ENCODE measurements at places on chromosomes 4 and X.

GRCh38 chr4:76214177-76214675, 602 bp upstream of the SCARB2 start:
- no peak for DNase-seq

- DNase-seq: no peak
These were observed 871 bp upstream of the SLITRK2 start for GRCh38 chrX:145816601-145817315.

- DNase-seq: no peak
These were observed 935.0 kb upstream of the INTU start for GRCh38 chr4:126697748-126698147.

DNA sequence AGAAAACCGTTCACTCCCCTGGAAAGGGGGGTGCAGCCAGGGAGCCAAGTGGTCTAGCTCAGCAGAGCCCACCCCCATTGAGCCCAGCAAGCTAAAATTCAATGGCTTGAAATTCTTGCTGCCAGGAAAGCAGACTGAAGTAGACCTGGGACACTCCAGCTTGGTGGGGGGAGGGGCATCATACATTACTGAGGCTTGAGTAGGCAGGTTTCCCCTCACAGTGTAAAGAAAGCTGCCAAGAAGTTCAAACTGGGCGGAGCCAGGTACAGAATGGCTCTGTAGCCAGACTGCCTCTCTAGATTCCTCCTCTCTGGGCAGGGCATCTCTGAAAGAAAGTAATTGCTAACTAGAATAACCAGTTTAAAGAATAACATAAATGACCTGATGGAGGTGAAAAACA, 372.3 kb upstream of the F9 start:
- no peak for DNase-seq

DNA sequence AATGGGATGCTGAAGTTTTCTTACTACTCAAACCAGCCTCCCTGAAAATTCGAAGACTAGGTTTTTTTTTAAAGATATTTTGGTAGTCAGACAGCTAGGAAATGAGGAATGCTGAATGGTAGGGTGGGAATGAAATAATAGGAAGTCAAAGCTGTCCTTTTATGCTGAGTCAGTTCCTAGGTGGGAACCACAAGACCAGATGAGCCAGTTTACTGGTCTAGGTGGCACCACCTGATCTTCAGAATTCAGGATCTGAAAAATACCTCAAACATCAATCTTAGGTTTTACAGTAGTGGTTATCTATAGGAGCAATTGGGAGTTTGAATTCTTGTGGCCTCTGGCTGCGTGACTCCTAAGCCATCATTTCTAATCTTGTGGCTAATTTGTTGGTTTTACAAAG, 183.1 kb upstream of the GALNT7 start:
- DNase-seq: no peak

GRCh38 chrX:42824541-42824940, 46.6 kb upstream of the PPP1R2C start:
- no peak for DNase-seq

GRCh38 chr4:55386073-55386472, 9.7 kb upstream of the TMEM165 start:
- DNase-seq: peak; percentile 56

- DNase-seq: no peak
These were observed 28.6 kb upstream of the TMEM154 start for GRCh38 chr4:152708361-152708760.

DNA sequence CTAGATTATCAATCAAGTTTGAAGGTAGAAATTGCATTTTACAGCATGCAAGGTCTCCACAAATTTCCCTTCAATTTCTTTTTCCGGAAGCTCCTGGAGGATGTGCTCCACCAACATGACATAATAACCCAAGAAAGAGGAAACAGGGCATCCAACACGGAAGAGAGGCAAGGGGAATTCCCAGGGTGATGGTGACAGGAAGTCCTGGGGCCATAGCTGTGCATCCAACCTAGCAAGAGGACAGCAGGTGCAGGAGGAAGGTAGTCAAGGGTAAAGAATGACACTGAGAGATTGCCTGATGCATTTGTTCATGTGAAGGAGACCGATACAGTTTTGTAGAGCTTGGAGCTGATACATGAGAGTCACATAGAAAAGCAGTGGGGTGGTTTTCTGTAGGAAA, 115.7 kb upstream of the LSM6 start:
- DNase-seq: no peak

GRCh38 chrX:68723491-68724155, 76.2 kb downstream of the STARD8 start:
- DNase-seq: no peak

DNA sequence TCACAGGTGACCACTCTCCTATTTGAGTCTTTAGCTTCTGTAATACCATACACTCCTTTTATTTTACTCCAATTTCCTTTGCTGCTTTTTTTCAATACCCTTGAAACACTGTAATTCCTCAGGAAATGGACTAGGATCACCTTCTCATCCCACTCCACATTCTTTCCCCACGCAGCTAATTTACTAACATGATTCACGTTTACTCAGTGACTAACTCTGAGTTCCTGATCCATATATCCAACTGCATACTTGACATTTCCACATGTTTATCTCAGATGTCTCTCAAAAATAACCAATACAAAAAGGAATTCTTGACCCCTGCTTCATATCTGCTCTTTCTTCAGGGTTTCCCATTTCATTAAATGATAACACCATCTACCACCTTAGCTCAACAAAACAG, 19.9 kb downstream of the RPS6KA6 start:
- DNase-seq: no peak

DNA sequence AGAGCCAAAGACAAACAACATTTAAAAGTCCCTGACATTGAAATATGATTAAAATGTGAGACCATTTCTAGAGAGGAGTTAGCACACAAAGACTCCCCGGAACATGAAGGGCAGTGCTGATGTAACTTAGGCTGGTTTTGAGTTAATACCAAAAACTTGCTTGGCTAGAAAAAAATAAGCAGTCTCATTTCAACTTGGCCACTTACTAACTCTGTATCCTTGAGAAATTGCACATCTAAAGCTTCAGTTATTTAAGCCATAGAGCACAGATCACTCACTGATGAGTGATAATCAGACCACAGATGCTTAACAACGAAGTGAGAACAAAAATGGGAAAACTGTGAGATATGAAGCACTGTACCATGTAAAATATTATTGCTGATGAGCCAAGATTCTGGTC, 65.9 kb upstream of the MAOA start:
- no peak for DNase-seq

DNA sequence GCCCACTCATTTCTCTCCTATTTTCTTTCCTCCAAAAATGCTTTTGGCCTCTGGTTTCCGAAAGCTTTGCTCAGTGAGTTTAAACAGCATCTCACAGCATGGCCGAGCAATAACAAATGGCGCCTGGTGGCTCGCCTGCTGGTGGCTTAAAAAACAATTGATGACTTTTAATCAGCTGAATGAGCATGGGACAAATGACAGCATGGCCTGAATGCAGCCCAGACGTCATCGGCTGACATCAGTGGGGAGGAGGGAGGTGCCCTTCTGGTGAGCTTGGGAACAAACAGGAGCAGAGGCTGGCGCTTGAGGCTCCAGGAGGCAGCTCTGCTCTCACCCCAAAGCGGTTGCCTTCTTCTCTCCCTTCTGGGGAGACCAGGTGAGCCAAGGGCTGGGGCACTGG, 286.4 kb downstream of the BCOR start:
- DNase-seq: no peak

GRCh38 chrX:109826954-109827708, 94.1 kb upstream of the ACSL4 start:
- DNase-seq: no peak

- DNase-seq: no peak
These were observed 34.1 kb upstream of the ZNF81 start for GRCh38 chrX:47802589-47802988.

- no peak for DNase-seq
These were observed 161.1 kb upstream of the NDST4 start for GRCh38 chr4:115274545-115274944.

DNA sequence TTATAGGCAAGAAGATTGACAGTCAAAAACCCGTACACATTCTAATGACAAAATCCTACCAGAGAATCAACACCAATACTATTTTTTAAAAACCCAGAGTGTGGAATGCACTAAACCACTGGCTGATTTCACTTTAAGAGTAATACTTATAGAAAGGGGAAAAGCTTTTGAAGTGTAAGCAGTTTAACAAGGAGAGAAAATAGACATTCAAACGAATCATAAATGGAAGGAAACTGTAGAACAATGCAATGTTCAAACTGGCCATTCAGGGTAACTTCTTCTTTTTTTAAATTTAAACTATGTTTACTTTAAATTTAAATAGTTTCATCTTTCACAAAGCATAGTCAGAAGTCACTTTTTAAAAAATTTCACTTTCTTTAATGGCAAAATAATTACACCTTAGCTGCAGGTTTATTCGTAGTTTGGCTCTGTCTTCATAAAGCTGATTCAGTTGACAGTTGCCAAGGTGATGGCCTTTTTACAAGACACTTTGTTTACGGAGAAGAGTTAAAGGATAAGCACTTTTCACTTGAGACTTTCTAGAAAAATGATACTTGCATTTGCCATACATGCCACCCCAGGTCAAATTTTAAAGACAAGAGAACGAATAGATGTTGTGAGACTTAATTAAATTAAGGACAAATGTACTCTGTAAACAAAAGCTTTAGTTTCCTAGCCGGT, 82.4 kb upstream of the KLF3 start:
- DNase-seq: no peak

- peak; percentile 1 for DNase-seq
These were observed 147.7 kb downstream of the RBM46 start for GRCh38 chr4:154928640-154929257.

DNA sequence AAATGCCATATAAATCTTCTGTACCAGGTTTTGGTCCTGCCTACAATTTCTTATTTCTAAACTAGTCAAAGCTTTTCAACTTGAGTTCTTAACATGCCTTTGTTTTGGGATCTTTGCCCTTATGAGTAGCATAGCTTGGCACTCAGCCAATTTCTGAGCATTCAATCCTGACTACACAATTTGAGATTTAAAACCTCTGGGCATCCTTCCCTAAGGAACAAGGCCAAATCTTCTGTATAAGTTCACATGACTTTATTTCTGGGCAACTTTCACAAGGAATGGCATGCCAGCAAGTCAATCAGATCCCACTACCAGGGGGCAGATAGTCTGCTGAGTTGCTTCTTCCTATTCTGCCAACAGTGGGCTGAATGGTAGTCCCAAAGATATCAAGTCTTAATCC, 254.2 kb downstream of the ADAMTS3 start:
- DNase-seq: no peak

- DNase-seq: peak; percentile 69
These were observed 29.0 kb downstream of the F9 start for GRCh38 chrX:139559383-139560042.

GRCh38 chr4:168509786-168510185, 12.9 kb downstream of the PALLD start:
- no peak for DNase-seq

GRCh38 chr4:25795566-25796454, 67.0 kb downstream of the SEL1L3 start:
- peak; percentile 9 for DNase-seq

GRCh38 chrX:24026432-24026831, 554 bp downstream of the KLHL15 start:
- peak; percentile 6 for DNase-seq

DNA sequence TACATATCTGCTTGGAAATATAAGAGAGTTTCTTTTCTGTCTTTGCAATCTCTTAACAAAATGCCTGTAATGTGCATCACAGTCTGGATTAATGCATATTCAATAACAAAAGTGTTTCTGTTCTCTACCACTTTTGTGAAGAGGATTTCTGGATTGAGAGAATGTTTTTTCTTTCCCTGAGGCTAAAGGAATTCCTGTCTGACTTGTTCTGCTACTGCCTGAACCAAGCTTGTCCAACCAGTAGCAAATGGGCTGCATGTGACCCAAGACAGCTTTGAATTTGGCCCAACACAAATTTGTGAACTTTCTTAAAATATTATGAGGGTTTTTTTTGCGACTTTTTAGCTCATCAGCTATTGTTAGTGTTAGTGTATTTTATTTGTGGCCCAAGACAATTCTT, 1133.9 kb downstream of the SH3BGRL start:
- no peak for DNase-seq

DNA sequence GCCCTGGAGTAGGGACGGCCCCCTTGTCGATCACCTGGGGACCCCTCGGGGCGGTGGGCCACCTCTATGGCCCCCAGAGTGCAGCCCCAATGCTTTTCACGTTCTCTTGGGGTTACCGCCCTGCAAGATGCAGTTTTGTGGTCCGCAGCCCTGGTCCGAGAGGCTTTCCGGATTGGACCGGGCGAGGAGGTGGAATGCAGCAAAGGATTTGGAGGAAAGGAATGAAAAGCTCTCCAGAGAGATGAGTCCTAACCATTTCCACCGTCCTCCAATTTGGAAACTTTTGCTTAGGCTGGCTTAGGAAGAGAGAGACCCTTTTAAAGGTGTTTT, 601 bp downstream of the SLC25A43 start:
- no peak for DNase-seq

DNA sequence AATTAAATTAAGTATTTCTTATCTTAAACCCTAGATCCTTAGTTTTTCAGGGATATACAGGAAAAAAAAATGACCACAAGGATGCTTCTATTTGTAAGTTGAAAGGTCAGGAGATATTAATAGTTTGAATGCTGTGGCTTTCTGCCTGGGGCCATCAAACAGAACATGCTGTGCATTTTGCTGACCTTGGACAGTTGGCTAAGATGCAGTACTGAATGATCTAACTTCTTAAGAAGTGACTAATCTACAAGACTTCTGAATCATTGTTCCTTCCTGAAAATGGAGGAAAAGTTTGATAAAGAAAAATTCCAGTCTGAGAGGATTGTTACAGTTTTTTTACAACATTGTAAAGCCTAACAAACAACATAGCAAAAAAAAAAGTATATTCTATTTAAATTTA, 237.8 kb upstream of the JADE1 start:
- DNase-seq: no peak

DNA sequence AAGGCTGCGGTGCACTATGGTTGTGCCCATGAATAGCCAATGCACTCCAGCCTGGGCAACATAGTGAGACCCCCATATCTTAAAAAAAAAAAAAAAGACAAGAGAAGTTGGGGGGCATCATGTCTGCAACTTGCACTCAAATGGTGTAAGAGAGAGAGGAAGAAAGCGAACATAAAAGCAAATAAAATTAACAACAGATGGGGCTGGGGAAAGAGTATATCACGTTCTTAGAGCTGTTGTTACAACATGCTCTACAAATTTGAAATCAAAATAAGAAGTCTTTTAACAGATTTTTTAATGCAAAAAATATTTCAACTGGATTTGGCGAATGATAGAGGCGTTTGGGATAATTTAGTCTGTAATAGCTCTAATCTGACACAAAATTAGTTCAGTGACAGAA, 144.9 kb downstream of the FNIP2 start:
- no peak for DNase-seq

DNA sequence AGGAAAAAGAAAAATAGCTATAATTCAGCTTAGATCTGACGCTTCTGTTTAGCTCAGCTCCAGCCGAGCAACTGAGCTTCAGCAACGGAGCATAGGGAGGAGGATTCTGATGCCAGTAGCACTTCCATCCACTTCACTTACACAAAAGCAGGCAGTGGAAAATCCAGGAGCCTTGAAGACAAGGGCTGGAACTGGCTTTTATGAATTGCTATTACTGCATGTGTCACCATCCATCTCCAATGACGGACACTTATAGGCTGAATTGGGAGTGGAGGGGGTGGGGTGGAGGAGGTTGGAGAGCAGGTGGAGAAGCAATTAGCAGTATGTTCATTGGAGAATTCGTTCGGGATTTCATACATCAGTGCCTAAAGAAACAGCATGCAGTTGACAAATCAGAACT, 15.6 kb downstream of the ENOX2 start:
- peak; percentile 15 for DNase-seq

Data from SK-N-DZ (cell line).